ENCODE measurements at places on chromosomes 5 and 9. TPM values are rescaled to one million over a fixed set of nuclear protein-coding genes. Genes with fewer than 3 reads are reported as not detected.

ARL14EPL gene
- not detected for total RNA-seq

SLIT3 gene
- total RNA-seq, result 0.20 TPM

LCN2 gene
- total RNA-seq, result not detected

INSYN2B gene
- total RNA-seq, result not detected

GABRA1 gene
- not detected for total RNA-seq

SREK1 gene
- total RNA-seq, result 76.7 TPM

SOHLH1 gene
- total RNA-seq, result not detected

SLC27A6 gene
- not detected for total RNA-seq

BAAT gene
- total RNA-seq, result 0.08 TPM

GRCh38 chr5:68406767-68407241, 191.2 kb downstream of the PIK3R1 start:
- no peak for DNase-seq

- DNase-seq, result no peak
These were observed 108.1 kb downstream of the TMEM174 start for GRCh38 chr5:73280821-73281746.

- no peak for DNase-seq
These were observed 111.9 kb downstream of the NR6A1 start for GRCh38 chr9:124659099-124659659.

GRCh38 chr5:55141945-55142690, 17.9 kb upstream of the GPX8 start:
- DNase-seq, result no peak

GRCh38 chr9:1013021-1013420, 36.6 kb downstream of the DMRT3 start:
- no peak for DNase-seq

DNA sequence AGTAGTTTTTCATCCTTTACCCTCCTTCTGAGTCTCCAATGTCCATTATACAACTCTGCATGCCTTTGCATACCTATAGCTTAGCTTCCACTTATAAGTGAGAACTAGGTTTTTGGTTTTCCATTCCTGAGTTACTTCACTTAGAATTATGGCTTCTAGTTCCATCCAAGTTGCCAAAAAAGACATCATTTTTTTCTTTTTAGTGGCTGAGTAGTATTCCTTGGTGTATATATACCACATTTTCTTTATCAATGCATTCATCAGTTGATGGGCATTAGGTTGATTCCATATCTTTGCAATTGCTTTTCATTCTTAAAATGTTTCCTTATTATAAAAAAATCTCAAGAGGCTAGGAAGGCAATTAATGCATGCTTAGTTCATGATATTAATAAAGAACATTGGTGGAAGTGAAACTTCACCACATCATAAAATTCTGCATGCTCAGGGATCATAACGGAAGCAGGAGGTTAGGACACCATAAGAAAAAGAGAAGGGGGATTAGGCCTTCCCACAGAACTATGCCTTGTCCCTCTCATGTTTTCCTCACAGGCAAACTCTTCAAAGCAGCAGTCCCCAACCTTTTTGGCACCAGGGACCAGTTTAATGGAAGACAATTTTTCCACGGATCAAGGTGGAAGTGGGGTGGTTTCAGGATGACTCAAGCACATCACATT, 105.2 kb downstream of the FRMD3 start:
- DNase-seq, result no peak

DNA sequence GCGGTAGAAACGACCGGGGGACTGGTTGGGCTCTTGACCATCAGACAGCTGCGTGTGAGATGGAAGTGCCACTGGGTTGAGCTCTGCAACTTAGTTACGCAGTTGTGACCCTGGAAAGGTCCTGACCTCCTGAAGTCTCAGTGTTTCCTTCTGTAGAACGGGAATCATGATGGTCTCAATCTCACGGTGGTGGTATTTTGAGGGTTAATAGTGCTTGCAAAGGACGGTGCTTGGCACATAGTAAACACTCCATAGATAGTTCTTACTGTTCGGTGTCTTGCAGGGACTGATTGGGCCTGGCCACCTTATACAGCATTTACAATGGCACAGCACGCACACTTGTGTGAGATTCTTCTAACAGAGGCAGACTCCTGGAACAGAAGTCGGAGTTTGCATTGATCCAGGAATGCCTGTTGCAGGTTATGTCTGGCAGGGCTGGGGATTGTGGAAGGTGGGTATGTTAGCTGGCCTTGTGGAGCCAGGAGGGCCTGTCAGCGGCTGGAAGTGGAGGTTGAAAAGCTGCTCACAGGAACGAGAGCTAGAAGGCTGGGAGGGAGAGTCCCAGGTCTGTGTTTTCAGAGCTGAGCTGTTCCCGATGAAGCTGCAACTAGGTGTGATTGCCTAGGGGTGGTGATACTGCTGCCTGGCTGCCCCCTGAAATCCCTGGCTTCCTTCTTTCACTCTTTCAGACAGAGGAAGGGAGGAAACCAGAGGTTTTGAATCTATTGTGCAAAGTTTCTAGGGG, 962 bp upstream of the TXN start:
- peak; percentile 14 for DNase-seq

- DNase-seq, result no peak
These were observed 10.5 kb downstream of the RGS14 start for GRCh38 chr5:177367981-177368868.

DNA sequence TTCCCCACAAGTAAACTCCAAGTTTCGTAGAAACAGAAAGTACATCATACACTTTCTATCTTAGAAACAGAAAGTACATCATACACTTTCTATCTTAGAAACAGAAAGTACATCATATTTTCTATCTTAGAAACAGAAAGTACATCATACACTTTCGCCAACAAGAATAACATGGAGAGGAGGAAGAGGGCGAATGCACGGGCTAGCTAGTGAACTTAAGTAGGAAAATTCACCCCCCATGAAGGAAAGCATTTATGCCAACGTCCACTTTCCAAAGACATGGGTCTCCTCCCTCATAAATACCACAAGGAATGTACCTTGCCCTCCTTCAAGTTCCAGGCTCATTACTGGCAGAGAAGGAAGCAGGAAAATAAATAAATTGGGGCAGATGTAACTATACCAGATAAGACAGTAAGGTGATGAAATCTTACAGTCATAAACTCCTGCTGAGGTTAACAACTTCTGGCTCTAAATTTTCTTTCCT, 64.7 kb downstream of the FRMD3 start:
- DNase-seq, result no peak

GRCh38 chr9:109974143-109974917, 194.3 kb downstream of the PALM2AKAP2 start:
- peak; percentile 67 for DNase-seq

GRCh38 chr9:82538634-82539033, 524.3 kb downstream of the RASEF start:
- DNase-seq, result no peak

GRCh38 chr9:14356351-14357265, 42.7 kb upstream of the NFIB start:
- DNase-seq, result no peak

DNA sequence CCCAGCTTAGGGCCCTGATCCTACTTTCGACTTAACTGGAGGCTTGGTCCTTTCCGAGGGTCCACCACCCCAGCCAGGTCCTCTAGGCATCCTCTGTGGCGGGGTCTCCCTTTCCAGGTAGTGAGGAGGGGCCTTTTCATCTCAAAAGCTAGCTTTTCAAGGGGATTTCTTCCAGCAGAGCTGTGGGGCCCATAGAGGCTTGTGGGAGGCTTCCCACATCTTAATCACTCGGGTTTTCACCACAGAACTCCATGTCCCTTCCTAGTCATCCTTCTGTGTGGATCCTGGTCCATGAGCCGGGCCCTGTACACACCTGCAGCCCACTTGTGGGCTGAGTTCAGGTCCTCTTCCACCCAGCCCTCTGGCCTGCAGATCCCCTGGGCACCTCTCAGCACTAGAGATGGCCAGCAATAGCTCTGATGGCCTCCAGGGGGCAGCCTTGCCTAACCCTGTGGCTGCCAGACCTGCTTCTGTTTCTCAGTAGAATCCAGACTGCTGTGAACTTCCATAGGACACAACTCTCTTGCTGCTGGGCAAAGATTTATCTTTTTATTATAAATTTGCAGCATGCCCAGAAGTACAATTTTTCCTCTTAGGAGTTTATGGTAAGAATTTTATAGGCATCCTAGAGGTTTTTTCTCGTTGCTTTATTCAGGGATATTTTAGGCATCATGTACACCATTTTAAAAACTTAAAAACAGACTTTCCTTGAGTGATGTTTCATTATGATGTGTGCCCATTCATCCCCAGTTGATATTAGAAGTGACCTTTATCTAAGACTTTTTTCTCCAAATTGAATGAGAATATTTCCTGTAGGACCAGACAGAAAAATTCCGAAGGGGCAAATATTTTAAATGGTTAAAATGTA, 208.9 kb downstream of the TRIO start:
- DNase-seq, result peak; percentile 43

GRCh38 chr9:107239474-107239873, 43.6 kb upstream of the RAD23B start:
- DNase-seq, result no peak

DNA sequence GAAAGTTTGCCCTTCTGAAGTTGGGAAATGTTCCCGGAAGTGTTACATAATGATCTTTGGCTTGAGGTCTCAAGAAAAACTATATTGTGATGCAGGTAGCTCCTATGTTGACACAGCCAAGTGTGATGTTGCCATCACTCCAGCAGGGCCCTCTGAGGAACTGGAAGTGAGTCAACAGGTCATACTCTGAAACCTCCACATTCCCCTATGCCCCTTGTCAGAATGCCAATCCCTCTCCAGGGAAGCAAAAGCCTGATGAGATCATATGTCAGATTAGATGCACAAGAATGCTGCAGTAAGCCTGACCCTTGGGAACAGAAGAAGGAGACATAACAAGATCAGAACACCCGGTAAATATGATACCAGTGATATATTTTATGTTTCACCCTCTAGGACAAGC, 66.8 kb upstream of the ITGA2 start:
- no peak for DNase-seq

DNA sequence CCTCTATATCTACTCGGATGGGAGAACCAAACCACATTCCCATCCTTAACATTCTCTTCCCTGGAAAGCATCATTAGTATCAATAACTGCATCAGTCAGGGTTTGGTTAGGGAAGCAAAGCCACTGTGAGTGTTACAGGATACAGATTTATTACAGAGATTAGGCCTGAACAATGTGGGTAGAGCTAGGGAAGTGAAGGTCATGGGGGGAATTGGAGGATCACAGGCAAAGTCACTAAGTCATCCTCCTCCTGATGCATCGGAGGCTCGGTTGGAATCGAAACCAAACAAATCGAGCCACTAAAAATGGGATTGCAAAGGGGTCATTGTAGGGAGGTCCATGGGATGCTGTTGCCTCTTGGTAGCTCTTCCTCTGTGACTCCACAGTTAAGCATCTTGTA, 61.8 kb upstream of the ZBTB43 start:
- DNase-seq, result no peak

Data from activated T-helper 1 cell treated with anti-CD3 and anti-CD28 coated beads, Interleukin-12 subunit alpha, Interleukin-12 subunit beta, Interleukin-2, Interleukin-4 antibody, amounts not matched to agents 30 ng/mL and 10 ng/mL and 1 ng/mL, durations not matched to agents 14 hours and 24 hours and 36 hours (primary cell).